ENCODE measurements at places on chromosomes 4 and X.

DNA sequence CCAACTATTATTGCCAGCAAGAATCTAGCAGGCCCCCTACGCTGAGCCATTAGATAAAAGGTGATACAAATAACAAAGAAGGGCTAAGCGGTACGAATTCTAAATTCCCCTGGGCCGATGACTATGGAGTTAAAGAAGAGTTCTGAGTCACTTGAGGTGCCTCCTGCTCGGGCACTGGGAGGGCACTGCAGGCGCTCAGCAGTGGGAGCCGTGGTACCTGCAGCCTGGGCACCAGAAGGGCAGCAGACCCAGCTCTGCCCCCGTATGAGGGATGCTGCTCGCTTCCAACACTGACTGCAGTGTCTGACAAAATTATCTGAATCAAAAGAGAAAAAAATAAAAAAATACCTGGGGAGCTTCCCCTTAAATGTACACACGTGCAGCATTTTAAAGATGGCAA lies 44.1 kb upstream of the MTNR1A start:
- no peak for DNase-seq

- DNase-seq = no peak
Observed at GRCh38 chr4:176383273-176384077, 63.7 kb downstream of the SPCS3 start.

GRCh38 chr4:153943738-153944415 lies 155.0 kb upstream of the SFRP2 start:
- DNase-seq = no peak

DNA sequence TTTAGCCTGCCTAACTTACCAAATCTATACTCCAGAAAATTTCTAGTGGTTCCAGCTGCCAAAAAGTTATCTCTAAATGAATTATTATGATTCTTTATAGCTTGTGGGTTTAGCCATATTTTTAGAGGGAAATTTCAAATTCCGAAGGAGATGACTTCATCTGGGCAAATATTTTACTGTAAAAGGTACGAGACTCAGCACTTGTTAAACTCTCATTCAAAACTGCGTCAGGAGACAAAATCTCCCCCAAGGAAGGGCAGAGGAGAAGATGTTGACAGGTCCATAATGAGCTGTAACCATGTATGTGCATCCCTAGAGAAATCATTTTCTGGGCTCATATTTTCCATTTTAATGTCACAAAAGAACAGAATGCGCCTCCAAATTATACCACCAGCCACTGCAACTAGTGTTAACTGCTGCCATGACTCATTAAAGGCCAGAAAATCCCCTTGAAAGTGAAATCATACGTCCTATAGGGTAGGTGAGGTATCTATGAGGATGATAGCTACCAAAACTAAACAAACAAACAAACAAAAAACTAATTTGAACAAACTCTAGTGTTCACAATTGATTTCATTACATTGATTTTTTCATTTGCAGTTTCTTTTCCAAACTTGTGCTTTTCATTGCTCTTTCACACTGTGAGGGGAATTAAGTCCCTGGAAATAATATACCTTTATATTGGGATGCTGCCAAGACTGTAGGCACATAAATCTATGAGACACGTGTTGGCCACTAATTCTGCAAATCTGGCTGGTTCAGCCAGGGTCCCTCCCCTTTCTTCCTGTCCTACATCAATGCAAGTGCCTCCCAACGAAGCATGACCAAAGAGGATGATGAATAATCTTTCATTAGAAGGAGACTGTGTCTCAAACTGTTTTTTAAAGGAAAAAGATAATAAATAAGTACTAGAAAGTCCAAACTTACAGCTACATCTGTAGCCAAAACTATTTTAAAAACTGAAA lies 85.8 kb downstream of the ARHGAP6 start:
- DNase-seq = no peak

DNA sequence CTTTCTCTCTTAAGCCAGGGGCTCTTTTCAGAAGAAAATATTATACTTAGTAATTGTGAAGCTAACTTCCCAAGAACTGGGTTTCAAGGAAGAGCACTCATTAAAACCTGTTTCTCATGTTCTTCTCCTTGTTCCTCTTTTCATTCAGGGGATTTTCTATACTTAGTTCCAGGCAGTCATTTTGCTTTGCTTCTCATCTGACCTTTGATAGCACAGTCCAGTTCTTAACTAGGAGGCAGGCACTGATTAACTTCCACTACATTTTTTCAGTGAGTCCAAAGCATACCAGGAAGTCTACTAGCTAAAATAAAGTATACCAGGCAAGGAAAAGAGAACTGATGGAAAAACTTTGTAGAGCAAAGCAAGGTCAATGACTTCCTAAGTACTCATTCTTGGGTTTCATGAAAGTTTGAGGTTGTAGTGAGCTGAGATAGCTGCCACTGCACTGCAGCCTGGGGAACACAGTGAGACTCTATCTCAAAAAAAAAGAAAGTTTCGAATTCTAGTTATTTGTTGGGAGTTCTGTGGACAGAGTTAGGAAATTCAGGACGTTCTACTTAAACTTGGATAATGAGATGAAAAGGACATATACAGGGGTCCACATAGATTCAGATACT lies 190.1 kb upstream of the HS3ST1 start:
- no peak for DNase-seq

- DNase-seq = no peak
Observed at GRCh38 chr4:176709417-176709816, 83.3 kb downstream of the VEGFC start.
